Hematopoietic multipotent progenitor cell treated with erythropoietin and hydrocortisone succinate and interleukin-3 and kit ligand, for 6 days (in vitro differentiated cells): ENCODE measurements at places on chromosomes 6 and 20.

- DNase-seq = no peak
These were observed 75.7 kb upstream of the CLDN20 start for GRCh38 chr6:155187994-155188706.

GRCh38 chr6:44856479-44856878, 469.0 kb downstream of the CDC5L start:
- DNase-seq = no peak

DNA sequence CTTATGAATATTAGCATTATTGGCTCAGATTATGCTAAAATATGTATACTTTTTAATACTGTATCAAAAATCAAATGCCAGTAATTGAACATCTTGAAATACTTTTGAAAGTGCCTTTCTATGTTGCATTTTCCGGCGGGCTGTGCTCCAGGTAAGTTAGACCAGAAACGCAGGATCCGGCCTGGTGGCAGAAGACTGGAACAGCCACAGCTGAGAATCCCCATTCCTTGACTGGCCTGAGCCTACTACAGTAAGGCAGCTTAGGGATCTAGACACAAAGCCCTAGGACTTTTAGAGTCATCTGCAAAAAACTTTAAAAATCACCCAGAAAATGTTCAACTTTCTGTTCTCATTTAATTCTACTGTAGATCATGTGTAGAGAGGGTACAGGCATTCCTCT, 138.8 kb upstream of the C6orf118 start:
- no peak for DNase-seq

DNA sequence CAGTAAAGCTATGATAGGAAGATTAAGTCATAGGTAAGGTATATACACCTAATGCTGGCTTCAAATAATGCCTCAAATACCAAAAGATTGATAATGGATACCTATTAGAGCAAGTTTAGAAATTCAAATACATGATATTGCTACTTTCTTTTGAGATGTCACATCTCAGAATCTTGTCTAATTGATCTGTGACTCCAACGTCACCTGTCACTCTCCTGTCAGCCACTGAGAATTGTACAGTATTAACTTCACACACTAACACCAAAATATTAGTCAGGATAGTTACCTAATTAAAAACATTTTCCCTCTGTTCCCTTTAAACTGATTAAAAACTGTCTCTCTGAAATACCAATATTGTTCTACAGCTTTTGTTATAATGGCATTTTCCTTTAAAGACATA, 575.5 kb upstream of the ID4 start:
- no peak for DNase-seq

DNA sequence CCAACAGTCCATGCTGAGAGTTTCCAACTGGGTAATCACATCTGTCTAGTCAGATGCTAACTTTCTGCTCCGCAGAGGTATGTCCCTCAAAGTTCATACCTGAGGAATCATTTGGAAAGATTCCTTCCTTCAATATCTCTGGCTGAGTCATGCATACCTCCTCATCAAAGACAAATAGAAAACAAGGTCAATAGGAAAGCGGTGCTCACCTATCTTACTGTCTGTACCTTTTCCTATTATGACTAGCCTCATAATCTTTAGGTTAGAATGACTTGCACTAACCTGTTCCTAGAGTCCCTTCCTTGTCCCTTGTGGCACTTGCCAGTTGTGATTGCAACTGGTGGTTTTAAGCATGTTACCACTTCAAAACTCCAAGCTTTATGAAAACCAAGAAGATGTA, 78.2 kb upstream of the PTPRK start:
- DNase-seq = no peak

DNA sequence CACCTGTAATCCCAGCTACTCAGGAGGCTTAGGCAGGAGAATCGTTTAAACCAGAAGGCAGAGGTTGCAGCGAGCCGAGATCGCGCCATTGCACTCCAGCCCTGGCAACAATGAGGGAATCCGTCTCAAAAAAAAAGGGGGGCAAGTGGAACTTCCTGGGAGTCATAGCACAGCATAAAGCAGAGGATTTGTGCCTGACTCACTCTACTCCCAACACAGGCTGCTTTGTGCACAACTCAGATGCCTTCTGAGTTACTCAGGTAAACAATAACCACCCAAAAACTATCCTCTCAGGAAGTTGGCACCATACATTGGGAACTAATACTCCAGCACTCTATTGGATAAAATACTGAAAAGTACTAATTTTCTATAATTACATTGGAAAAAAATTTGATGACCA, 2.5 kb upstream of the TMEM244 start:
- DNase-seq = no peak

GRCh38 chr20:57576617-57577550, 16.0 kb downstream of the PCK1 start:
- no peak for DNase-seq
